ENCODE measurements at places on chromosomes 7 and 10.

DNA sequence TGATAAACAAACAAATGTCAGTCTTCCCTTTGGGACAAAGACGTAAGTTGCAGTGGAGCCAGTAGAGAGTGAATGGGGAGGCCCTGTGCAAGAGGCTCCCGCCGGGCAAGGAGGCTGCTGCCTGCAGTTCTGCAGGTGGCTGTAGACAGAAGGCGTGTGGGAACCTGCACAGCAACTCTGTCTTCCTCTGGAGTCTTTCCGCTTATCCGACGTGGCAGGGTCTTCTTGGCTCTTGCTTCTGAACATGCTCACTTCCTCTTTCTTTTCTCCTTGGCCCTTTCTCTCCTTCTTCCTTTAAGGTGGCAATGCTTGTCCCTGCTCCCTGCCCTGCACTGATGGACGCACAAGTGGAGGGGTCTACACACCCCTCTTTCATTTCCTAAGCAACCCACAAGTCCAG is 122.5 kb downstream of the HIPK2 start:
- no peak for DNase-seq

GRCh38 chr10:11320809-11321520 is 290.5 kb downstream of the USP6NL start:
- DNase-seq: no peak

DNA sequence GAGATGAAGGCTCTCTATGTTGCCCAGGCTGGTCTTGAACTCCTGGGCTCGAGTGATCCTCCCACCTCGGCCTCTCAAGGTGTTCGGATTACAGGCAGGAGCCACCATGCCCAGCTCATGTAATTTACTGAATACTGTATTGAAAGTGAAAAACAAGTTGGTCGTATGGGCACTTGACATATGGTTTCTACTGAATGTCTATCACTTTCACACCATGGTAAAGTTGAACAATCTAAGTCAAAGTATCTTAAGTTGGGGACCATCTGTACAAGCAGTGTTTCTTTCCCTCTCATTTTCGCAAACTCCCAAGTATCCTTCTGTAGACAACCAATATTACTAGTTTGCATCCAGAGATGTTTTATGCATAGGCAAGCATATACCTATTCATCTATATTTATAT is 116.6 kb downstream of the TMEM178B start:
- DNase-seq: no peak

GRCh38 chr7:1425292-1426136 is 33.8 kb downstream of the MICALL2 start:
- DNase-seq: no peak

GRCh38 chr10:17961551-17962422 is 10.1 kb downstream of the SLC39A12 start:
- no peak for DNase-seq

- DNase-seq: no peak
These were observed 320.2 kb downstream of the CDK14 start for GRCh38 chr7:90916319-90916718.

DNA sequence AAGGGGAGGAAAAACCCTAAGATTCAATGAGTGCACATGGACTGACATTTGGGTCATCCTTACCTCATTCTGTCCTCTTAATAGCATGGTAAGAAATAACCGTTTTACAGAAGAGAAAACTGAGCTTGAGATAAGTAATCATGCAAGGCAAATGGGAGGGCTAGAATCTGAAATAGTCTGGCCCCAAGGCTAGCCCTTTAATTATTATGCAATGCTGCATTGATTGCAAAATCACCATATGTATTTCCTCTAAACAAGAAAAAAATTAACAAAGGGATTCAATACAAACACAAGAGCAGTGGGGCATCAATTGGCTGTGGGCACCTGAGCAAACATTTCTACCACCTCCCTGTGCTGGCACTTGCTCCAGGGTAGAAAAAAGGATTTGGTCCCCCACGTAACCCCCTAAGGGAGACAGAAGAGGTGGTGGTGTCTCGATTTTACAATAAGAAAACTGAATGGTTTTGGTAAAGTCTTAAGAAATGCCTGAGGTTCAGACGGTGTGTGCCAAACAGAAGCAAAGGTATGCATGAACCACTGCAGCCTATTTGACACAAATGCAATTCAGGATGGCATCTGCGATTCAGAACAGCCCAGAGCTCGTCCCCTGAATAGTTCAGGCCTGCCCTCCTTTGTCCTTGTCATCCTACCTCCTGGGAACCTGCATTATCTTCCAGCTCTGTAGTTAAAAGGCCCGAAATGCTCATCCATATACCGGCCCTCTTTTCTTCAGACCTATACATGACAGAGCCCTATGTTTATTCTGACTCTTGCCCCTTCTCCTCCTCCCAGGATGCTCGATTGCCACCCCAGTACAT is 23.6 kb downstream of the PIP4K2A start:
- DNase-seq: no peak

Data from effector CD8-positive, alpha-beta T cell (primary cell).